ENCODE measurements at places on chromosomes 4 and X.

- no peak for DNase-seq
Observed at GRCh38 chrX:69178592-69178991, 13.3 kb upstream of the PJA1 start.

GRCh38 chr4:1317177-1318045, 27.7 kb downstream of the MAEA start:
- no peak for DNase-seq

- peak; percentile 6 for DNase-seq
Observed at GRCh38 chr4:55125763-55126541, 557 bp upstream of the KDR start.

GRCh38 chrX:123835661-123836371, 24.0 kb upstream of the XIAP start:
- peak; percentile 45 for DNase-seq

DNA sequence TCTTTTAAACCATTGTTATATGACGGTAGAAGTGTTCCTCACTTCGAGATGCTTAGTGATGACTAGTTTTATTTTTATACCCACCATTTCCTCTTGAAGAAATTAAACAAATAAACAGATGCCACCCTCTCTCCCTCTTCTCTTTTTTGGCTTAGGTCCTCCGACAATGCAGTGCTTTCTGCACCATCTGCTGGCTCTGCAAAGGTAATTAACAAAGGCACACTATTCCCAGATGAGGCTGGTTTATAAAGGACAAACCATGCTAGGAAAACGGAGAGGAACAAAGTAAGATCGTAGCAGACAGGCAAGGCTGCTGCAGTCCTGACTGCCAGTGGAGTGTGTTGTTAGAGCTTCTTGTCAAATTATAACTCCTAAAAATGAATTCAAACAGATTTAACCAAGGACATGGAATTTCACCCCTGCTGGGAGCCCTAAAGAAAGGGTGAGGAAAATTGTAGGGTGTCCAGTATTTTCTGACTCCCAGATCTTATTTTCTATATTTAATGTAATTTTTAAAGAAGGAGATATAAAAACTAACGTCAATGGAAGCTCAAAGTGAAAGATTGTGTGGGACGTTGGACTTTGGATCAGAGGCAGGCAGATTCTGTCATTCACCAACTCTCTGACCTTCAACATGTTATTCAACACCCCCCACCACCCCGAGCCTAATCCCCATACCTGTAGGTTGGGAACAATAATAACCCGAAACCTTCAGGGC, 142.1 kb downstream of the CPEB2 start:
- DNase-seq = no peak

DNA sequence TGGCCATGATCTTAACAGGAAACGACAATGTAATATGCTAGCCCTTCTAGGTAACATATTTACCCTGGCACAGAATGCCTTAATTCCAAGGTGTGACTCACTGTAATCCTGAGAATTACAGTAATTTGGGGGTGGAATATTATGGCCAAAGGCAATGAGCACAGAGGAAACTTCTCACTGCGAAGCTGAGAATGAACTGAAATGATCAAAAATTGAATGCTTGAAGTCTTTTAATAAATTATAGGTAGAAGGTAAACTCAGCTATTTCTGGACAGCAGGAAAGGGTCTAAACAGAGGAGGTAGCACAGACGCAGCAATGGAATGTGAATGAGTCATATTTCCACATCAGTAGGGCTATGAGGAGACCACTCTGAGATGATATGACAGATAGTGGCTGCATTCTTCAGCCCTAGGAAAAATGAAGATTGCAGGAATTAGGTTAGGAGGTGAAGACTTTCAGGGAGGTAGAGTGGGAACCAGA, 312.6 kb downstream of the PACRGL start:
- DNase-seq = no peak

GRCh38 chrX:46716796-46717195, 42.1 kb downstream of the SLC9A7 start:
- DNase-seq = no peak

- DNase-seq = no peak
Observed at GRCh38 chrX:47172549-47172948, 21.1 kb upstream of the UBA1 start.

GRCh38 chr4:1285151-1285789, 4.4 kb upstream of the MAEA start:
- no peak for DNase-seq

- no peak for DNase-seq
Observed at GRCh38 chrX:1124531-1124930, 87.9 kb downstream of the CRLF2 start.

GRCh38 chr4:124564121-124564520, 148.4 kb downstream of the ANKRD50 start:
- DNase-seq = no peak
